Mesangial cell (primary cell): ENCODE measurements at places on chromosomes 2 and 18. TPM values are rescaled to one million over a fixed set of nuclear protein-coding genes. Genes with fewer than 3 reads are reported as not detected.

The GCC2 gene
- total RNA-seq, result 4.2 and 6.5 TPM in 2 replicates

The CCDC74B gene
- total RNA-seq, result 8.8 and 23.8 TPM in 2 replicates

The PKDCC gene
- total RNA-seq, result 23.6 and 34.2 TPM in 2 replicates

The EVX2 gene
- total RNA-seq, result not detected in 2 replicates

The CRYGD gene
- not detected in 2 replicates for total RNA-seq

The RNF149 gene
- total RNA-seq, result 23.8 and 39.4 TPM in 2 replicates

The CCDC148 gene
- total RNA-seq, result 0.33 and 0.38 TPM in 2 replicates

The TRAF3IP1 gene
- 3.1 and 5.7 TPM in 2 replicates for total RNA-seq

The DYNAP gene
- total RNA-seq, result not detected in 2 replicates

The PSMD14 gene
- total RNA-seq, result 27.5 and 81.6 TPM in 2 replicates

The TUBA3E gene
- total RNA-seq, result not detected in 2 replicates

The ITSN2 gene
- total RNA-seq, result 10.4 and 11.1 TPM in 2 replicates

The GPR75 gene
- 0.98 and 1.1 TPM in 2 replicates for total RNA-seq

The IKZF2 gene
- total RNA-seq, result 1.3 and 4.2 TPM in 2 replicates

The GALM gene
- 4.2 and 8.1 TPM in 2 replicates for total RNA-seq

The IL36G gene
- not detected in 2 replicates for total RNA-seq

The HRH4 gene
- total RNA-seq, result not detected in 2 replicates

The CEBPZOS gene
- total RNA-seq, result 12.5 and 20.2 TPM in 2 replicates

The LRP1B gene
- total RNA-seq, result under 0.01 and 0.13 TPM in 2 replicates

The TUBB6 gene
- 570 and 1,134 TPM in 2 replicates for total RNA-seq

The CAVIN2 gene
- total RNA-seq, result 2.3 and 3.0 TPM in 2 replicates
